Effector memory CD8-positive, alpha-beta T cell (primary cell): ENCODE measurements at places on chromosomes 2 and 18.

- no peak for DNase-seq
These were observed 80.0 kb downstream of the CHN1 start for GRCh38 chr2:174925046-174925784.

DNA sequence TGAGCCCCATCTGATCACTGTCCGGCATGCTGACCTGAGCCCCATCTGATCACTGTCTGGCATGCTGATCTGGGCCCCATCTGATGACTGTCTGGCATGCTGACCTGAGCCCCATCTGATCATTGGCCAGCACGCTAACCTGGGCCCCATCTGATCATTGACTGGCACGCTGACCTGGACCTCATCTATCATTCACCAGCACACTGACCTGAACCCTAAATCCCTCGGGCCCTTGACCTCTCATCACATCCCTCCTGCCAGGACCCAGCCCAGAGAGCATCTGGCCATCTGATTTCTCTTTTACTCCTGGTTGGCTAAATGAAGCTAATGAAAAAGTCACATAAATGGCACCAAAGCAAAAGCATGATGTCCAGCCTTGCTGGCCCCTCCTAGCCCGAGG lies 207.1 kb downstream of the NDUFA10 start:
- no peak for DNase-seq

GRCh38 chr2:105034170-105034569 lies 3.7 kb upstream of the MRPS9 start:
- DNase-seq: no peak

DNA sequence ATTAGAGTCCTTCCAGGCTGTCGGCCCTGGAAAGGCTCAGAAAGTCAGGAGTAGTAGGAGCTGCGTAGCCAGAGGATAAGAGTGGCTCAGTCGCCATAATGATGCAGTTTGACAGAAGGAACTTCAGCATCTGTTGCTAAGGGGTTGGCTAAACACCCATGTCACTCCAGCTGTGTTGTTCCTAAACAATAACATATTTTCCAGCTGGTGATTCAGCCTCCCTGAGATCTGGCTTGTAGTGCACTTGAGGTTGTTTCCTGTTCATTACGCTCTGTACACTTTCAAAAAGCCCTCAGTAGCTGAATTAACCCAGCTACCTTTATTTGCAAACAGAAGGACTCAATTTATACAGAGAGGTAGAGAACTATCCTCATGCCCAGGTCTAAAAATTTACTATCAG lies 39.7 kb upstream of the EPAS1 start:
- no peak for DNase-seq

DNA sequence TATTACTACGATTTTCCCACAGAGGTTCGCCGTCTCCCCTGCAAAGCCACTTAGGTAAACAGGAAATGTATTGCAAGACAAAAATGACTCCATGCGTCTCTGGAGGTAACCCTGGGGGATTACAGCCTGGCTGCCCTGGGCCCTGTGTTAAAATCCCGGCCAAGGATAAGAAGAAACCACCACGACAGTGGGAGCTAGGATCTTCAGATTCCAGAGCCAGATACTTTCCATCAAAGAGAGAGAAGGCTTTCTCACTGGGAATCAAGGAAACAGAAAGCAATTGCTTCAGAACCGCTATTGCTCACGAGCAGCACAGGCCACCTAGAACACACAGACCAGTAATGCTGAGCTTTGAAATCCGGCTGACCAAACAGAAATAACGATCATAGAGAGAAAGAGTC lies 97.9 kb upstream of the ZNF516 start:
- no peak for DNase-seq

DNA sequence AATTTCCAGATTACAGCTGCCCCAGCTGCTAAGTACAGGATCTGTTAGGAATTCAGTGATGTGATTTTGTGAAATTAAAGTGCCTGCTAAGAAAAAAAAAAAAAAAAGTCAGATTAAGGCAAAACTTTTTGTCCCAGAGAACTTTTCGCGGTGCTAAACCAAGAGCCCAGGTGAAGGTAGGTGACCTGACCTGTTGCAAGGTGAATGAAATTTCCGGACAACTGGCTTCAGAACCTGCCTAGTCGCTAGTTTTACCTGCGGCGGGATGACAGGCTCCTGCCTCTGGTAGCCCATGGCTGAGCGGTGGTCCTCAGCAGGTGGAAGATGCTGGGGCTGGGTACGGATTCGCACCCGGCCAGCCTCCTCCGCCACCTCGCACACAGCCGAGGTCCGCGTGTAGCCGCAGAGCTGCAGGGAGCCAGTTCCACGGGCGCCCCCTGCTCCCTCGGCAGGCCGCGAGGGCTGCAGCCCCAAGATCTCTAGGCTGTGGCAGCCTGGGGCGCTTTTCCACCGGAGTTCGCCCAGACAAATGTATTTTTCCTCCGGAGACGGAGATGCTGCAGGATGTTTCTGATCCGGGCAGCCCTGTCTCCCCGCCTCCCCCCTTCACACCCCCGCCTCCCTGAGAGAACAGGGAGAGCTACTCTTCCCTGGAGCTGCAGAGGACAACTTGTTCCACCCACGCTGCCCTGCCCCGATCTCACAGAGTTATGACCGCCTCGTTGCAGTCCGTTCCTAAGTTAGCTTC lies at the start of gene SLC38A11:
Gene SLC38A11, minus strand, starts transcription at position 572 of the 748 bp plus-strand sequence. Its CDS starts 278 bp downstream, at position 294.
- no peak for DNase-seq

DNA sequence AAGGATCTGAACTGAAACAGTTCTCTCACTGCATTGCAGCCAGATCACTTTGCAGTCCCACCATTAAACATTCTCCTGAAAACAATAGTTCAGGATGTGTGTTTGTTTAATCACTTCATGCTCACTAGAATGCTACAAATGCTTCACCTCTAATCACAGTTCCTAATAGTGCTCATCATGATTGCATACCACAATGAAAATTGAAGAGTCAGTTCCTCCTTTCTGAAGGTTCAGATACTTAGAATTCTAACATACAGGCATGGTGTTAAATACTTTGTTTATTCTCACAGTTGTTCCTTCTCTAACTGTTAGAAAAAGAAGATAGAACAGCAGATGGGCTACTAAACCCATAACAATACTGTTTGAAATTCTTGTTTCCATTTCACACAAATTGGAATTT lies 622.3 kb upstream of the ACVR2A start:
- no peak for DNase-seq

DNA sequence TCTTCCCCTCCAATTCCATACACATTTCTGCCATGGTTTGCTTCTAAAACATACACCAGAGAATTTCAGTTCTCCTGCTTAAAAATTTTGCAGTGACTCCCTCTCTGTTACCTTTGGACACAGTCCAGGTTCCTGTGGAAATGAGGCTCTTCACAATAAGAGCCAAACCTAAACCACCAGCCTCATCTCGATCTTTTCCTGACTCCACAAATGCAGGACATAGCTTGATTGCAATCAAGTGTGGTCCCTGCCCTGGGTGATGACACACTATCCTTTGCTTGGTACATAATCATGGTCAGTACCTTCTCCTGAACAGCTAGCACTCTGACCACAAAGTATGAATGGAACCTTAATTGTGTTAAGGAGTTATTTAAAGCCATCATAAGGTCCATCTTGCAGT lies 134.9 kb upstream of the CHAC2 start:
- no peak for DNase-seq

DNA sequence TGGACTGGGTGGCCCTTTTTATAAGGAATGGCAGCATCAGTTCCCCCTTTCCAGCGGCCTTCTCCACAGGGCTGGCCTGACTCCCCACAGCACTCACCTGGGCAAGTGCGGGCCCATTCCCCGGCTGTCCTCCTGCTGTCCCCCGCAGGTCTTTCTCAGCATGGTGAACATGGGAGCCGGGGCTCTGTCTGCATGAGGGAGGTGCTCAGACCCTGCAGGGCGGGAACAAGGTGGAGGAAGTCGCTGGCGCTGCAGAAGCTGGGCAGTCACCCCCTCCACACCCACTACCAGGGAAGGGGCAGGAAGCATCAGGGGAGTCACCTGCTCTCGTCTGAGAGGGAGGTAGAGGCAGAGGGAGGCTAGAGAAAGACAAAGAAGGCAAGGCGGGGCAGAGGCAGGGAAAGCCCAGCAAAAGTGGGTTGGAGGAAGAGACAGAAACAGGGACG lies 12.2 kb downstream of the HES6 start:
- no peak for DNase-seq

DNA sequence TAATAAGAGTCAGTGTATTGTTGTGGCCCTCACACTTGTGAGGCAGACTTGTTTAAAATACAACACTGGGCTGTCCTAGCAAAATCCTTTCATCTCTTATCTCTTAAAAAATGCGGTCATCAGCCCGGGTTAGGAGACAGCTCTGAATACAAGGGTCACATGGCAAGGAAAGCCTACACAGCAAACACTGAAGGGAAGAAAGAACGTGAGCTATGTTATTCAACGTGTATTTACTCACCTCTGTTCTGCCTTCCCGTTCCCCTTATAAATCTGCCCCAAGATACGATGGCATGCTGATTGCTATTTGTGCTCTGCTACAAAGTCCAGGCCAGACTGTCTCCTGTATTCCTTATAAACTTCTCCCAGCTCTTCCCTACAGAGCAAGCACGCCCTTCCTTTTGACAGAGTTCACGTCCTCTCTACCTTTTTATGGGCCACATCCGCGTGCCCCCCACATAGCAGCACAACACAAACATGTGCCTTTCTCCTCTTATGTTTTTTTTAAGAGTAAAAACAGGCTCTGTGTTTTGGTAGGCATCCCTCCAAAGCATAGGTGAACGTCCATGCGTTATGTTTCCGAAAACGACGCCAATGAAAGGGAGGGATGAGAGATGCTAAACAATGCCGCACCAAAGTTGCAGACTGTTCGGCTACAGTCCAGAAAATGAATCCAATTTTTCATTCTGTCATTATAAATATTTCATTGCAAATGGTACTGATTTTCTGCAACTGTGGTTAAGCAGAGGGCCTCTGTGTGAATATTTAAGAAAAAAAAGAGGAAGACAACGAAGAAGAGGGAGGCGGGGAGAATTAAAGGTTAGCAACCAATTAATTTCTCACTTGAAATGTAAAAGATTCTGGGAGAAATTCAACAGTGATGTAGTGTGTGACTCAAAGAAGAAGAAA lies 274.7 kb downstream of the ZNF521 start:
- no peak for DNase-seq

DNA sequence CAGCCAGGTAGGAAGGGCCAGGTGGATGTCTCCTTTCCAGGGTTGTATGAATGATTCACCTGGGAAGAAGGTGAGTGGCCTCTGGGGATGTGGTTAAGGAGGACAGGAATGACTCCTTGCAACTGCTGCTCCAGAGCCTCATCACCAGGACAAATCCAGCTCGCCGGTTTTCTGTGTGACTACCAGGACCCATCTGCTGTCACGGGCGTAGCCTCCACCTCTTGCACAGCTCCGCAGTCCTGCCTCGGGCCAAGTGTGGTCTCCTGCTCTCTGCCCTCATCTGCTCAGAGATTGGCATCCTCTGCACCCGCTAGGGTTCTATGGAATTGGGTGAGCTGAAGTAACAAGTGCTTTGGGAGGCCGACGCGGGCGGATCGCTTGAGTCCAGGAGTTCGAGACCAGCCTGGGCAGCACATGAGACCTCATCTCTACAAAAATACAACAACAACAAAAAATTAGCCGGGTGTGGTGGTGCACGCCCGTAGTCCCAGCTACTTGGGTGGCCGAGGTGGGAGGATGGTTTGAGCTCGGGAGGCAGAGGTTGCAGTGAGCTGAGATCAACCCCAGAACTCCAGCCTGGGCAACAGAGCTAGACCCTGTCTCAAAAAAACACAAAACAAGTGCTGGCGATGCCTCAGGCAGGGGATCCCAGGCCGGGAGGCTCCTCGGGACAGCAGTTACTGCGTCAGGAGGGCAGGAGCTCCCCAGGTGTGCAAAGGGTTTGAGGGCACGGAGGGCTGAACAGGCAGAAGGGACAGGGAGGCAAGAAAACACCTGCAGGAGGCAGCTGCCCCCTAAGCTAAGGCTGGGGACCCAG lies 831 bp upstream of the D2HGDH start:
- DNase-seq: no peak

DNA sequence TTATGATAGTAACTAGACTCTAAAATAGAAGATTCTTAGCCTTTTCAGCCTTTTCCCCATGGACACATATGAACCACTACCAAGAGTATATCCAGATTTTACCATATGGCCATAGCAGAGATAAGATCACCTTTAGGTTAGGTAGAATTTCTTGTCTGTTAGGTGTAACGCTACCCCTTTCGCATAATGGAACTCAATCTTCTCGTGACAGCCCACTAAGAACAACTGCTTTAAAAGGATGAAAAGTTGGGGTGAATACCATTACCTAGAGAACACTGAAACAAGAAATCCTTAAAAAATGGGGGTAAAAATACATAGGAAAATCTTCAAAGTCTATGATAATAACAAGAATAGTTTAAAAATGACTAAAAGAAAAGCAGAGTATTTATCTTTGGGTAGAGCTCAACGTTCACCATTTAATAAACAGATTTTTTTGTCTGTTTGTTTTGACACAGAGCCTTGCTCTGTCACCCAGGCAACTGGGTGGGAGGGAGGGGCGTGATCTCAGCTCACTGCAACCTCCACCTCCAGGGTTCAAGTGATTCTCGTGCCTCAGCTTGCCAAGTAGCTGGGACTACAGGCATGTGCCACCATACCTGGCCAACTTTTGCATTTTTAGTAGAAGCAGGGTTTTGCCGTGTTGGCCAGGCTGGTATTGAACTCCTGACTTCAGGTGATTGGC lies 67.2 kb downstream of the VIL1 start:
- no peak for DNase-seq

GRCh38 chr2:44944102-44944951 lies 2.8 kb downstream of the SIX3 start:
- DNase-seq: no peak

GRCh38 chr2:104432401-104432800 lies 421.5 kb upstream of the POU3F3 start:
- DNase-seq: no peak

- DNase-seq: no peak
These were observed 1.9 kb downstream of the YES1 start for GRCh38 chr18:809985-810642.

DNA sequence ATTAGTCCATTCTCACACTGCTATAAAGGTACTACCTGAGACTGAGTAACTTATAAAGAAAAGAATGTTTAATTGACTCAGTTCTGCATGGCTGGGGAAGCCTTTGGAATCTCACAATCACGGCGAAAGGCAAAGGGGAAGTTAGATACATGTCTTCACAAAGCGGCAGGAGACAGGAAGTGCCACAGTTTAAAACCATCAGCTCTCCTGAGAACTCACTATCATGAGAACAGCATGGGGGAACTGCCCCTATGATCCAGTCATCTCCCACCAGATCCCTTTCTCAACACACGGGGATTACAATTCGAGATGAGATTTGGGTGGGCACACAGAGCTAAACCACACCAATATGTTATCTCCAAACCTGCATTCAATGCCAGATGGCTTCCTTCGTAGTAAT lies 716.1 kb downstream of the DCC start:
- DNase-seq: no peak

GRCh38 chr2:165558832-165559231 lies 89.3 kb downstream of the CSRNP3 start:
- DNase-seq: no peak

GRCh38 chr2:132422736-132423135 lies 6.1 kb downstream of the GPR39 start:
- DNase-seq: no peak

DNA sequence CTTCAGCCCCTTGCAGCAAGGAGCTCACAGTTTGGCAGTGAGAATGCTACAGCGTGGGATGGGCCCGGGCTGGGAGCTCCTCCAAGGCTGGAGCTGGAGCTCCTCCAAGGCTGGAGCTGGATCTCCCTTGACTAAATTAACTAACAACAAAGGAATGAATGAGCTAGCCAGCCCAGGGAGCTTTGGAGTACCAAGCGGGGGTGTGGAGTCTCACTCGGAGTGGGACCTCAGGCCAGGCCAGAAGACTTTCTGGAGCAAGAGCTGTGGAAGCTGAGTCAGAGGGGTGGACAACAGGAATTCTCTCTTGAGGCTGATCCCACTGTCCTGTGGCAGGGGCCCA lies 244.7 kb upstream of the HS6ST1 start:
- DNase-seq: no peak
